ENCODE measurements at places on chromosomes 5 and 9. TPM values are rescaled to one million over a fixed set of nuclear protein-coding genes. Genes with fewer than 3 reads are reported as not detected.

- peak overlapping the region; percentile 26 for H3K4me3 ChIP-seq
- H3K36me3 ChIP-seq = peaks cover 75% of the 10 kb centered on the region
- DNase-seq = no peak
Measured at GRCh38 chr5:116492016-116492623, 82.5 kb downstream of the SEMA6A start.

- H3K27me3 ChIP-seq = peaks cover 27% of the 10 kb centered on the region
- H3K36me3 ChIP-seq = no peaks in the 10 kb centered on the region
- no peaks in the 10 kb centered on the region for H3K4me1 ChIP-seq
- DNase-seq = no peak
- no peak overlapping the region for H3K27ac ChIP-seq
Measured at GRCh38 chr9:1008216-1008615, 31.8 kb downstream of the DMRT3 start.

GRCh38 chr5:152688561-152689249 lies 283.6 kb upstream of the NMUR2 start:
- no peaks in the 10 kb centered on the region for H3K27me3 ChIP-seq
- no peak for DNase-seq
- no peak overlapping the region for H3K27ac ChIP-seq

DNA sequence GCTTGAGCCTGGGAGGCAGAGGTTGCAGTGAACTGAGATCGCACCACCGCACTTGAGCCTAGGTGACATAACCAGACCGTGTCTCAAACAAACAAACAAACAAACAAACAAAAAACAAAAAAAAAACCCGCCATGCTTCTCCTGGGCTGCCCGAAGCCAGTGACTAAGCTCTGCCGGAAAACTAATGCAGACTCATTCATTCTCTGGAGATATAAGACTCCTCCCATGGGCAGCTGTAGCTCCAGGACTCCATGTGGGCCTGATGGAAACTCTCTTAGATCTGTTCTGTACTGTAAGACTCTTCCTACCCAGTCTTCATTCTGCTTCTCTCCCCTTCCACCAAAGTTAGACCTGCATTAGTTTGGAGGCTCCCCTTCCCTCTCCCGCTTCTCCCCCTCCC lies 11.1 kb downstream of the GLDC start:
- H3K36me3 ChIP-seq = no peaks in the 10 kb centered on the region
- no peak overlapping the region for H3K4me3 ChIP-seq
- DNase-seq = no peak

DNA sequence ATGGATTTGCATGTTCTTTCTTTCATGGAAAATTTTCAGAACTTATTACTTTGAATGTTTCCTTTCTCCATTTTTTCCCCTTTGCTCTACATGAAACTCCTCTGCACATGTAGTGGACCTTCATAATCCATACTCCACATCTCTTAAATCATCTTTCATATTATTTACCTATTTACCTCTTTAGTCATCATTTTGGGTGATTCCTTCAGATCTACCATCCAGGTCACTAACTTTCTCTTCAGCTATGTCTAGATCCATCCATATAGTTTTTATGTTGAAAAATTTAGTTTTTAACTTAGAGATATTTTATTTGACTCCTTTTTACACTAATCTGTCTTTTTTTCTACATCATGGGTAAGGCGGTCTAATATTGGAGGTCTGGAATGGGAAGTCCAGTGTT lies 586.6 kb downstream of the NR2F1-AS1 start:
- H3K4me1 ChIP-seq = peaks cover 15% of the 10 kb centered on the region
- no peaks in the 10 kb centered on the region for H3K36me3 ChIP-seq
- DNase-seq = no peak
- no peak overlapping the region for H3K4me3 ChIP-seq
- no peaks in the 10 kb centered on the region for H3K27me3 ChIP-seq

DNA sequence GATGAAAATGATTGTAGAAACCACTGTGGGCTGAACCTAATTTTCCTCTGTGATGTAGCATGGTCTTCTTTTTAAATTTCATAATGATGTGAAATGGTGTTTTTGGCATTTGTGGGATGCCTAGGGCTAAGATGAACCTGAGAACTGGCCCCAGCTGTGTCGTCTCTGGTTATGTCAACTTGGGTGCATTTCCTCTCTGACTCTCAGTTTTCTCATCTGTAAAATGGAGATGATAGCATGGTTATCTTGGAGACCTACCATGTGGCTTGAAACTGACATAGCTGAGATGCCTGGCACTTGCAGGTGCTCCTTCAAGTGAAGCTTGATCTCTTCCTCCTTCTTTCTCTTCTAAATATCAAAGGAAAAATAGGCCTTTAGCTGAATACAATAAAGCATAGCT lies 77.8 kb downstream of the BOD1 start:
- DNase-seq = no peak
- H3K27ac ChIP-seq = no peak overlapping the region
- H3K27me3 ChIP-seq = peaks cover 16% of the 10 kb centered on the region
- H3K4me3 ChIP-seq = no peak overlapping the region

DNA sequence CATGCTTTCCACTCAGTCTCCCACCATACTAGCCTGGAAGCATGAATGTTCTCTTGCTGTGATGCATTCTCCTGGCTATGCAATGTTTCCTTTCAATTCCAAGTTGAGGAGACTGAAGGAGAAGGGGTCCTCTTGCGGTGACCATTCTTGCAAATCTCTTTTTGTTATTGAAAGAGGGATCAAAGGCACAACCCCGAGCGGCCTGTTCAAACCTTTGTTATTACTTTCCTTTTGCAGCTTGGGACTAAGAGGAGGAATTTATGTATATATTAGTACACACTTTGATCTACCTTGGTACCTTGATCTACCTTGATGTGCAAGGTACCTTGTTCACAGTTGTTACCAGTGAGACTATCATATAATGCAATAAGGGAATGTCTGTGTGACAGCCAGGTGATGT lies 147.3 kb downstream of the KCTD16 start:
- no peak overlapping the region for H3K27ac ChIP-seq
- no peaks in the 10 kb centered on the region for H3K27me3 ChIP-seq
- DNase-seq = no peak
- H3K4me1 ChIP-seq = no peaks in the 10 kb centered on the region

The DCAF12 gene
- total RNA-seq = 42.4 TPM

The PRDM9 gene
- not detected for total RNA-seq

The SH2D3C gene
- 1.6 TPM for total RNA-seq

The GRK6 gene
- 47.3 TPM for total RNA-seq
